Activated CD4-positive, alpha-beta T cell treated with anti-CD3 and anti-CD28 coated beads, Interleukin-2, amount 50 U/mL, for 1 hour (primary cell): ENCODE measurements at places on chromosomes 7 and 10.

GRCh38 chr10:119237722-119238436 lies 30.5 kb downstream of the GRK5 start:
- DNase-seq = no peak

- no peak for DNase-seq
Measured at GRCh38 chr10:14564268-14564744, 210.4 kb downstream of the FAM107B start.

GRCh38 chr10:92914478-92915325 lies 66.4 kb downstream of the EXOC6 start:
- peak; percentile 43 for DNase-seq

GRCh38 chr7:101884671-101885596 lies 67.5 kb downstream of the CUX1 start:
- peak; percentile 7 for DNase-seq

DNA sequence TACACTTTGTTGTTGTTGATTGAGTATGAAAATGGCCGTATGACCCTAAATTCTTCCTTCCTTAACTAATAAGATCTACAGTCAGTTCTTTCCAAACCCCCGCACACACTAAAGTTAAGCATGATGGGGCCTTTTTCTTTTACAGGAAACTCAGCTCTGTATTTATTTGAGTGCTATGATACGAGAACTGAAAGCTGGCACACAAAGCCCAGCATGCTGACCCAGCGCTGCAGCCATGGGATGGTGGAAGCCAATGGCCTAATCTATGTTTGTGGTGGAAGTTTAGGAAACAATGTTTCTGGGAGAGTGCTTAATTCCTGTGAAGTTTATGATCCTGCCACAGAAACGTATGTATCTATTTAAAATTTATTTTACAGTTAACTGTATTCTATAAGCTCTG lies 14.2 kb upstream of the NUP42 start:
- DNase-seq = no peak

- DNase-seq = no peak
Measured at GRCh38 chr7:7688310-7688709, 30.1 kb downstream of the RPA3 start.

DNA sequence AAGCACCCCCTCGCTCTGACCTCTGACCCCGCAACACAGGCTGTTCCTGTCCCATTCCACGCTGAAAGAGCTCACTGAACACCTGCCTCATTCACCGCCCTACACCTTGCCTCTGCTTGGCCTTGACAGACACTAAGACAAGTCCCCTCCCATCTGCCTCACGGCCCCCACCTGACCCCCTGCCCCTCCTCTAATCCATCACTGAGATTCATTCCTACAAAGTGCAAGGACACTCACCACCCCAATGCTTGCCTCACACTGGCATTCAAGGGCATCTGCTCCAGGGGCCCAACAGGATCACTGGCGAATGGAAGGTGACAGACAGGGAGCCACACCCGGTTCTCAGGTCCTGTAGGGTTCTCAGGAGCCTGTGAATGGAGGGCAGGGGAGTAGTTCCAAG lies 68.1 kb upstream of the NANOS1 start:
- DNase-seq = no peak

DNA sequence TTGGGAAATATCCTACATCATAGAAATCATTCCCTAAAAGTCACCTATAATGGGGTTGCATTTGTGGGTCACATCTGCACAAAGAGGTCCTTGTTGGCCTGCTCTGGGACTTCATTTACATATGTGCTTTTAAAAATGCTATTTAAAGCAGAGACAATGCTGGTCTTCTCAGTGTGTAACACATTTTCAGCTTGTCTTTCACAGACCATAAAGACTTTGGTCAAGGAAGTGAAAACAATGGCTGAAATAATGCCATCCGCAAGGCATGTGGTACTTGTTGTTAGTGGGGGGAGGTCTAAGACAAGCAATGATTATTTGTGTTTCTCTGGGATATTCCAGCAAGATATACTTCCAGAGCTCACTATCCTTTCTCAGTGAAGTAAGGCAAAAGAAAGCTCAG lies 84.6 kb upstream of the PDLIM1 start:
- DNase-seq = no peak

- DNase-seq = no peak
Measured at GRCh38 chr7:824081-824480, 8.2 kb upstream of the SUN1 start.

- no peak for DNase-seq
Measured at GRCh38 chr7:30470771-30471170, 7.8 kb downstream of the NOD1 start.

GRCh38 chr10:102233997-102234396 lies 7.3 kb downstream of the PITX3 start:
- no peak for DNase-seq

- no peak for DNase-seq
Measured at GRCh38 chr7:92002720-92003119, 62.1 kb downstream of the AKAP9 start.

DNA sequence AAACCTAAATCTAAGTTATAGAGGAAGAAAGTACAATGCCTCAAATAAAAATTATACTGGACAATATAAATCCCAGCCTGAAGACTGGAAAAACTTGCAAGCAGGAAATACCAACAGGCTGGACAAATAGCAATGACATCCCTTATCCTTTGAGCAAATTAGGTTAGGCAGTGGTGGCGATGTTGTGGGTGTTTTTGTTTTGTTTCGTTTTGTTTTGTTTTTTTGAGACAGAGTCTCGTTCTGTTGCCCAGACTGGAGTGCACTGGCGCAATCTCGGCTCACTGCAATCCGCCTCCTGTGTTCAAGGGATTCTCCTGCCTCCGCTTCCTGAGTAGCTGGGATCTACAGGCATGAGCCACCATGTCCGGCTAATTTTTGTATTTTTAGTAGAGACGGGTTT lies 57.3 kb upstream of the TES start:
- no peak for DNase-seq

DNA sequence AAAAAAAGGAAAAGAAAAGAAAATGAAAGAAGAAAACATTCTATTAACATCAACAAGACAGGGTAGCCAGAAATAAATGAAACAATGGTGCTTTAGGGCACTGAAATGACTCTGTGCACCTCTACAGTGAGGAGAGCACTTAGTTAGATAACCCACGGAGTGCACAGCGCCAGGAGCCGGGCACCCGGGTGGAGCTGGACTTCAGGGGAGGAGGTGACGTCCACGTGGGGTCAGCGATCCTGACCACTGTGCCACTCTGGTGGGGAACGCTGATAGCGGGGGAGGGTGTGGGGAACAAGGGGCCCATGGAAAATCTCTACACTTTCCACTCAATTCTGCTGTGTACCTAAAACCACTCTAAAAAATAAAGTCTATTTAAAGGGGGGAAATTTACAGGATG lies 15.7 kb upstream of the CNPY1 start:
- DNase-seq = no peak

DNA sequence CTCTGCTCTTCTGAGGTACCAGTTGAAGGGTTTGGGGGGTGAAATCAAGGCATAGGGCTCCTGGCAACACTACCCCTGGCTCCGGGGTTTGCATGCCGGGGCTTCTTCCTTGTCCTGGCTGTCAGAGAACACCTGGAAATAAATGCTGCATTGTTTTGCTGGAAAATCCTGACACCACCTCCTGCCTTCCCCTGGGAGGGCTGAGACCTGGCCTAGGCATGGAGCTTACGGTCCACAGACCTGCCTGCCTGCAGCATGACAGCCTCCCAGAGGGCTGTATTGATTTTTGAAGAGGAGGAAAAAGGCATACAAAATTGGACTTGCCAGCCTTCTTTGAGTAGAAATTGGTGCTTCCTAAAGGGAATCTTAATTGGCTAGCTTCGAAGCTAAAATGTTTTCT lies 227.1 kb downstream of the MGMT start:
- DNase-seq = no peak

DNA sequence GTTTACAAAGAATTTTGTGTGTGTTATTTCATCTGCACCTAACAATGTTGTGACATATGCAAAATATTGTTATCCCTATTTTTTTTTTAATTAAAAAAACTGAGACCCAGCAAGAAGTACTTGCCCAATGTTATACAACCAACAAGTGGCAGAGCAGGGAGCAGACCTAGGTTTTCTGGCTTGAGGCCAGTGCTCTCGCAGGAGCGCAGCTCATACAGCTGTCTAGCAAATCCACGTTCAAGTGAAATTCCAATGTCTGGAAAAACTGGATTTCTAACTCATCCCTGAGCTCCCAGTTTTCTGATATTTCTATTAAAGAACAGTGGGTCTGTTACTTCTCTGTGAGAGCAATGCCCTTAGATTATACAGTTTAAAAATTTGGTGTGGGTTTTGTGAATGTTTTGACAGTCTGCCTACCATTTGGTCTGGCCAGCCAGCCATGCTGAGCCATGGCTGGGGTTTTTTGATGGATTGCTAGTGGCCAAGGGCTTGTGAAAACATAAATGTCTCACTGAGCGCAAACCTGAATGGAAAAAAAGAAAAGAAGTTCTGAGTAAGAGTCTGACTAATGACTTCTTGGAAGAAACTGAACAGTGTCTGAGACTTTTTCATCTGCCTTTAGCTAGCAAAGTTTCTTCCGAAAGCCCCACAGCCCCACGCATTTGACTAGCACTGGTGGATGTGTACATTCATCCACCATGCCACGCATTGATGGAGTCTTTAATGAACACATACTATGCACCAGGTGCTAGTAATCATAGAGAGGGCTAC lies 15.4 kb upstream of the PRF1 start:
- no peak for DNase-seq

DNA sequence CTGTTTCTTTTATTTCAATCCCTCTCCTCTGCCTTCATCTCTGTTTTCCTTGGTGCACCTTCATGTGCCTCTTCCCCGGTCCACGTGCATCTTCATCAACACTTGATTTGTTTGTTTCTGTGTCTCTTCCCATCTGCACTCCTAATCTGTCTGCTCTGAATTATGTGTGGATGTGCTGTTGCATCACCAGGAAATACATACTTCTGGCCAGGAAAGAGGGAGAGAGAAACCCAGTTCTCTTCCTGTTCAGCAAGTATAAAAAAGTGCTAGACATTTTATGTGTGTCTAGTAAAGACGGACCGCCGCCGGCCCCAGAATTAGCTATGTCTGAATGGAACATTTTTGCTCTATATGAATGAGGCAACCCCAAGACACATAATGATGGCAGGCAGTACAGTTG lies 93.8 kb downstream of the CALD1 start:
- DNase-seq = no peak

DNA sequence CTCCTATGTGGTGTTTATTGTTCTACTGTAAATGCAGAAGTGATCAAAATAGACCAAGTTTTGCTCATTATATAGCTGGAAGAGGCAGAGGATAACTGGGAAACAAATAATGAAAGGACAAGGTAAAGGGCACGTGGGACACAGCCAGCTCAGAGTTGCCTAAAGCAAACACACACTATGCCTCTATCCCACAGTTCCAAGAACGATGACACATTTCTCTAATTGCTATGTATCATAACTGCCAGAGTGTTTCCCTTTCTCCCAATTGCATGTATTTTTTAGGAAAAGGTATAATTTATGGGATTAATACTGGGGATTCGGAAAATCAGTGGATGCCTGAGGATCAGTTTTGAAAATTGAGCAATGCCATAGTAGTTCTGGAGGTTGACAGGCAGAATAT lies 49.0 kb downstream of the CCDC71L start:
- no peak for DNase-seq

DNA sequence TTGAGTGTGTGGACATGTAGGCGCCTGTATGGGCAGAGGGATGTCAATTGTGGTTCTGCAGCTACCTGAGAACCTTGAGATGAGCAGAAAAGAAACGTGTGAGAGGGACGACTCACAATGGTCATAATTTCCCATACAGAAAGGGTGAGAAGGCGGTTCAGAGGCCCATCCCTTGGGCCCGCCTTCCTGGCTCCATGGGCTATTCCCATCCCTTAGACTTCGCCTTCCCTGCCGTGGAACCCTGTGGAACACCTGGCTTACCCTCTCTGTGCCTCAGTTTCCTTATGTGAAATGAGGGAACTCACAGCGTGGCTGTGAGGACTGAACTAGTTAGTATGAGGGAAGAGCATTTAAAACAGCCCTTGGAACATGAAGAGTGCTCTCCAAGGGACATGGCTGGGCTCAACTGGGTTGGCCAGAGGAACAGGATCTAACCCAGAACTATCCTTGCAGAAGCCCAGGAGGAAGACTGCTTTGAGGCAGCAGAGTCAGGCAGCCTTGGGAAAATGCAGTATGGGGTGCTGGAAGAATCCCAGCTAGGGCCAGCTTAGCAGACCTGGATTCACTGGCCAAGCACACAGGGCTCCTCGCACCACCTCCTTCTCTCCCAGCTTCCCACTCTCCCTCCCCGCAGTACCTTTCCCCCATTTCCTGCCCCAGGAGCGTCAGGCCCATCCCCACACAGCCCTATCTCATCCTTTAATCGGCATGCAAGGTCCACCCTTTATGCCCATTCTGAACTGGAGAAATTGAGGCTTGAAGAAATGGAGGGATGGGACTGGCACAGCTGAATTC lies 11.1 kb upstream of the ZMIZ1 start:
- DNase-seq = no peak

- no peak for DNase-seq
Measured at GRCh38 chr10:51109801-51110533, 35.7 kb downstream of the PRKG1 start.

DNA sequence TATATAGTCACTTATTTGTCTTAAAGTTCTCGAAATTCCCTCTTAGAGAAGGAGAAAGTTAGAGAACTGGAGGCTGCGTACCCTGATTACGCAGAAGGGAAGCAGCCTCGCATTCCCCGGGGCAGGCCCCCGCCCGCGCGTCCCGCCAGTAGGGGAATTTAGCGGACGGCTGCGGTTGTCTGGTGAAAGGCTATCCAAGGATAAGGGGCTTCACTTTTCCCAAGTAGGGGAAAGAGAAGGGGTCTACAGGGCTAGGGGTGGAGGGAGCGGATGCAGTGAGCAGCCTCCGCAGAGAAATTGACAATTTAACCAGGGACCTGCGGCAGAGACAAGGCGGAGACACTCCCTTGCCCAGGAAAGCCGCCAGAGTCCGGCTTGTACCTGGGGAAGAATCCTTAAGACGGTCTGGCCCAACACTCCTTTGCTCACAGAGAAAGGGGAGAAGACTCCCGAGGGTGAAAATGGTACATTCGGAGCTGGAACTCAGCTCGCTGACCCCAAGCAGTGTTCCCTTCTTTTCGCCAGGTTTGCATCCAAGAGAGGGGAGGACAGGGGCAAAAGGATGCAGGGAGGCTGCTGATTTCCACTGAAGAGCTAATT lies 994 bp upstream of the MAGI2 start:
- DNase-seq = no peak

DNA sequence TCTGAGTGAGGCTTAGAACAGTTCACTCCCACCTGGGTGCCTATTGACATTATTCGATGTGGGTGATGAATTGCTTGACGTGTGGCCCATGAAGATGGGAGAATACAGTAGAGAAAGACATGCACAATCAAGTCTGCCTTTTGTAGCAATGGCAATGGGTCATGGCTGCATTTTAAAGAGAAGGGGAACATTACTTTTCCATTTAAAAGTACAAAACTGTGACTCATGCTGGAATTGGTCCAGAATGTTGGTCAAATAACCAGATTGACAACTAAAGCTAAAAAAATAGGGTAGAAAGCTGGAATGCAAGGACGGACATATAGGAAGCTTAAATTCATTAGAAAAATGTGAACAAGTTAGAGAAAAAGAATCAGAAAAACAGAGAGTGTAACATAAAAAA lies 104.1 kb upstream of the SLC25A13 start:
- DNase-seq = no peak

GRCh38 chr7:7565746-7566650 lies 686 bp upstream of the MIOS start:
- DNase-seq = no peak
